Activated CD4-positive, CD25-positive, alpha-beta regulatory T cell (primary cell): ENCODE measurements at places on chromosomes 7 and 10.

DNA sequence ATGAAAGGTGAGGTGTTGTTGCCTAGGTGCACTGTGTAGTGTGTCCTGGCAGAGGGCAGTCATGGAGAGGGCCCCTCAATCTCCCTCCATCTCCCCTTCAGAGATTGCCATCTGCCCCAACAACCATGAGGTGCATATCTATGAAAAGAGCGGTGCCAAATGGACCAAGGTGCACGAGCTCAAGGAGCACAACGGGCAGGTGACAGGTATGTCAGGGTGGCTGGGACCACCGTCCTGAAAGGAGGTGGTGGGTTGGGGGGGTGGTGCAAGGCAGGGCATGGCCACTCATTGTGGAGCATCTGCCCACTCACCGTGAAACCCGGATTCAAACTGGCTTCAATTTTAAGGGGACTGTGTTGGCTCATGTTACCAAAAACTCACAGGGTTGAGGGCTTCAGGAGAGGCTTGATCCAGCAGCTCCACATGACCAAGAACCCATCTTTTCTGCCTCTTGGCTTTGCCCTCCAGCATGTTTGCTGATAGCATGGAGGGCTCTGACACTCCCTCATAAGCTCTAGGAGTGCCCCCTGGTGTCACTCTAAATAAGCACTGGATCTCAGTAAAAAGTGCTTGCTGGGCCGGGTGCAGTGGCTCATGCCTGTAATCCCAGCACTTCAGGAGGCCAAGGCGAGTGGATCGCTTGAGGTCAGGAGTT, 12.2 kb downstream of the ARPC1B start:
- no peak for DNase-seq

GRCh38 chr7:116195451-116195850, 14.9 kb upstream of the TES start:
- no peak for DNase-seq

DNA sequence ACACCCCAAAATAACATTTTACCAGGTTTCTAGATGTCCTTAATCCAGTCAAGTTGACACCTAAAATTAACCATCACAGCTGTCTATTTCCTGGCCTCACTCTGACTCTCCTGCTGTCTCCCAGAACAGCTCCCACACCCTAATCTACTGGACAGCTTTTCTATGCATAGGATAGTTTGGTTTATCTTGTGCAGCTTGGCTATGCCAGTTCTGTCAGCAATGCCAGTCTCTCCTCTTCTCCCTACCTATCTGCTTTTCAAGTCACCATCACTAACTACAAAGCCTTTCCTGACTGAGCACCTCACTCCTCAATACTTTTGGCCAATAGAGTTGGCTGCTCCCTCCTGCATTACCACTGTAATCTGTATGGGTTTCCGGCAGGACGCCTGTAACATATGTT, 5.0 kb downstream of the NCOA4 start:
- DNase-seq = no peak

GRCh38 chr10:105291571-105291970, 650.5 kb downstream of the SORCS3 start:
- DNase-seq = no peak

GRCh38 chr7:17991866-17992648, 35.6 kb downstream of the PRPS1L1 start:
- no peak for DNase-seq

DNA sequence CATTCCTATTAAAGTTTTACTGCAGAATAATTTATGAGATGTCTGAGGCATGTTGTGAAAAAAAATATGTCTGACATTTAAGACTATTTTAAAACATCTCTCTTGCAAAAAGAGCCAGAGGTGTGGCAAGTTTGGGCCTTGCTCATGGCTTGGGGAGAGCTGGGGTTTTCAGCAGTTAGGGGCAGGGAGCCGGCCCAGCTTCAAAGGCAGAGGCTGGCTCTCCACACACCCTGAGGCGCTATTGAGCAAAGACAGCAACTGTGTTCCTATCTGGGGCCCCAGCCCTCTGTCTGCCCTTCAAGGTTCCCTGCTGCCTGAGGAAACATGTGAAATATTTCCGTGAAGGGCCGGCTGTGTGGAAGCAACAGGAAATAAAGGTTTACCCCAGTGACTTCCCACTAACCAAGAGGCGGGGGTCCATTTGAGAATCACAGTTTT, 94.0 kb downstream of the SORBS1 start:
- no peak for DNase-seq

GRCh38 chr10:63197344-63198092, 64.4 kb downstream of the NRBF2 start:
- DNase-seq = no peak

DNA sequence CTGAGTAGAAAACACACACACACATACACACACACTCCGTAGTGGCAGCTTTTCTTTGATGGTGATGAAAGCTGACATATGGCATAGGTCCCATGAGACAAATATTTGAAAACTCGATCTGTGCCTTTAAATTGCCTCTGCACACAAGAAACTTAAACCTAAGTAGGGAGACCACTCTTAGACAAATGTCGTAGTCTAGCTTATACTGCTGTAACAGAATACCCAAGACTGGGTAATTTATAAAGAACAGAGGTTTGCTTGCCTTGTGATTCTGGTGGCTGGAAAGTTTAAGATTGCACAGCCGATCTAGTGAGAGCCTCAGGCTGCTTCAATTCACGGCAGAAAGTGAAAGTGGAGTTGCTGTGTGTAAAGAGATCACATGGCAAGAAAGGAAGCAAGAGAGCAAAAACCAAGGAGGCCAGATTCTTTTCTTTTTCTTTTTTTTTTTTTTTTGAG, 489.4 kb upstream of the SORCS1 start:
- DNase-seq = no peak
